ENCODE measurements at places on chromosomes 6 and 20.
A peak's percentile ranks its signal among the peaks of the same experiment; 100 is the strongest.

DNA sequence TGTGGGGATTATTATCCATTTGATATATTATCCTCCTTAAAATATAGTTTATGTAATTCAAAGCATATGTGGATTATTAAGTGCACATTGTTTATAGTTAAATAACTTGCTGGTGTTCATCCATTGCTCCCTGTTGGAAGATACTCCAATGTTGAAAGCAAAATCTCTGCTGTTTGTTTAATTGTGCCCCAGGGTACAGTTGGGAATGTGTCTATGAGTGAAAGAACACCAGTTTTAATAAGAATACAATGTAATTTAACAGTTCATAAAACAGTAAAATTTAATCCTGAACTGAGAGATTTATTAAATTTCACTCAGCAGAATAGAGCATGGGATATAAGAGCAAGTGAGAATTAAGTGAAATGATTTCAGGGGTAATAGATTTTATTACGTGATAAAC, 364.9 kb downstream of the GRIK2 start:
- no peak for DNase-seq

DNA sequence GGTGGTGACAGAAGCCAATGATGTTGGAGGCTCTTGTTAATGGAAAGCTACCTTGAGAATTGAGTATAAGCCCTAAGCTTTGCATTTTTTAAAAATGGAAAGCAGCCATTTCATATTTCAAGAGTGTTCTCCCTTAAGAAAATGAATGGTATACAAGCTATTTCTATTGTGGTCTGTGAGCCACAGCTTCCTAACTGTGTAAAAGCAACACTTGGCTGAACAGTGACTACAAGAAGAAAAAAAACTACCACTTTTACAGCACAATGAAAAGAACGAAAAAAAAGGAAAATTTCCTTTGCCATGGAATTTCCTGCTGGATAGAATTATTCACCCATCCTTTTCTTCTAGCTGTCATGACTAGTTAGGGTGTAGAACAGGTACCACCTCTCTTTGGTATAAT, 397.1 kb upstream of the BTBD3 start:
- DNase-seq = peak; percentile 54

- no peak for DNase-seq
Measured at GRCh38 chr6:42049948-42050296, 402 bp upstream of the TAF8 start.

DNA sequence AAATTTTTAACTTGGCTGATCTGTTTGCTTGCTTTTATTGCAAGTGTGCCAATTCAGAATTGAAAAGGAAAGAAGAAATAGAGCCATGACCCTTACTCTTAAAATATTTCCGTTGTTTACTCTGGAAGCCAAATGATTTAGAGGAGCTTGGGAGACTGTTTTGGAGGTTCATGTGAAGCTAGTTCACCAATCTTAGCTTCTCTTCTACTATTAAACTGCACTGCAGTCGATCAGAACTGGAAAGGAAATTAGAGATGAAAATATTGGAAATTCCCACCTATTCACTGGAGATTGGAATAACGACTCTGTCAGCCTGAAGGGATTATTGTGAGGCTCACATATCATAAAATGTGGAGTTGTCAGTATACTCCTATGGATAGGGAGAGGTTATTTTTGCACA, 81.8 kb downstream of the MLIP start:
- DNase-seq = no peak

GRCh38 chr20:13858871-13859270, 74.0 kb downstream of the NDUFAF5 start:
- no peak for DNase-seq

GRCh38 chr20:13220194-13220903, 725 bp upstream of the ISM1 start:
- peak; percentile 6 for DNase-seq

DNA sequence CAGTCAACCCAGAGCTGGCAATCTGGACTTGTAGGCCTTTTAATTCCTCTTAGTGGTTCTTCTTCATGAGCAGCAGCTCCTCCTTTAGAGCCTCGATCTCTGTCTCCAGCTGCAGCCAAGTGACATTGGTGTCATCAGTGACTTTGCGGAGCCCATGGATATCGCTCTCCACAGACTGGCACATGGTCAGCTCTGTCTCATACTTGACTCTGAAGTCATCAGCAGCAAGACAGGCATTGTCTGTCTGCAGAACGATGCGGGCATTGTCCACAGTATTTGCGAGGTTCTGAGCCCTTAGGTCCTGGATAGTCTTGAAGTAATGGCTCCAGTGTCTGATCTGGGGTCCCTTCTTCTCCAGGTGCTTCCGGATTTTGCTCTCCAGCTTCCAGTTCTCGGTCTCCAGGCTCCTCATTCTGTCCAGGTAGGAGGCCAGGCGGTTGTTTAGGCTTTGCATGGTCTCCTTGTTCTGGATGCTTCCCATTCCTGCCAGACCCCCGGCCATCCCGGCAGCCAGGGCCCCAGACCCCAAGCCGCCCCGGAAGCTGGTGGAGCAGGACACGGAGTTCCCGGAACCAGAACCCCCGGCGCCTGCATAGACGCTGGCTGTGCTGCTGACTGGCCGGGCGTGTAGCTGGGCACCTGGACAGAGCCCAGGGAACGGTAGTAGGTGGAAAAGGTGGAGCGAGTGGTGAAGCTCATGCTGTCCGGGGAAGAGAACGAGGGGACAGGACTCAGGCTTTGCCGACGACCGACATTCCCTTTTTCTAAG, 15.1 kb downstream of the RFPL4B start:
- no peak for DNase-seq
